ENCODE measurements at places on chromosomes 4 and X. TPM values are rescaled to one million over a fixed set of nuclear protein-coding genes. Genes with fewer than 3 reads are reported as not detected.

Gene CPE
- 207 TPM for polyA plus RNA-seq

Gene CTAG2
- polyA plus RNA-seq: 1.0 TPM

- no peaks in the 10 kb centered on the region for H3K4me1 ChIP-seq
- no peak for DNase-seq
- no peak overlapping the region for H3K4me3 ChIP-seq
- H3K27me3 ChIP-seq: no peaks in the 10 kb centered on the region
- no peaks in the 10 kb centered on the region for H3K36me3 ChIP-seq
Measured at GRCh38 chr4:112938461-112939058, 110.9 kb upstream of the ANK2 start.

Gene UFSP2
- polyA plus RNA-seq: 37.0 TPM

- DNase-seq: no peak
- H3K4me3 ChIP-seq: no peak overlapping the region
- no peaks in the 10 kb centered on the region for H3K36me3 ChIP-seq
- no peaks in the 10 kb centered on the region for H3K27me3 ChIP-seq
- H3K27ac ChIP-seq: no peak overlapping the region
- H3K4me1 ChIP-seq: no peaks in the 10 kb centered on the region
Measured at GRCh38 chr4:26192899-26193869, 127.6 kb upstream of the RBPJ start.

Gene COL25A1
- polyA plus RNA-seq: 1.4 TPM

Gene JCHAIN
- polyA plus RNA-seq: 93.0 TPM

Gene MAB21L2
- polyA plus RNA-seq: 0.10 TPM

Gene TBC1D8B
- 4.6 TPM for polyA plus RNA-seq

DNA sequence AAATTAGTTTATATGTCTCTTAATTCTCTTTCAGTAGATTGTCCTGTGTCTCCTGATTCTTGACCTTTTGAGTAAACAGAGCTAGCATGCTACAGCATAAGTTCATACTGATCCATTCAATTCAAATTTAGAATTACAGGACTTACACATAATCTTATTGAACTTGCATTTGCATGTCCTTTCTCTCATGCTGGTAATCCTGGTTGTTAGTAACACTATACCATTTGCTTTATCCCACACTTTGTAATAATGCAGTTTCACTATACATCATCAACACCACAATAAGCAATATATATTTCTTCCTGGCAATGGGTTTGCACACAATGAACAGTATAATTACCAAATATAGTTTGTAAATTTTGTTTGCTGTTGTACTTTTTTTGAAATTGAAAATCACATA, 937.2 kb upstream of the GRID2 start:
- H3K4me3 ChIP-seq: no peak overlapping the region
- H3K4me1 ChIP-seq: no peaks in the 10 kb centered on the region
- H3K27me3 ChIP-seq: no peaks in the 10 kb centered on the region
- no peak overlapping the region for H3K27ac ChIP-seq
- DNase-seq: no peak

DNA sequence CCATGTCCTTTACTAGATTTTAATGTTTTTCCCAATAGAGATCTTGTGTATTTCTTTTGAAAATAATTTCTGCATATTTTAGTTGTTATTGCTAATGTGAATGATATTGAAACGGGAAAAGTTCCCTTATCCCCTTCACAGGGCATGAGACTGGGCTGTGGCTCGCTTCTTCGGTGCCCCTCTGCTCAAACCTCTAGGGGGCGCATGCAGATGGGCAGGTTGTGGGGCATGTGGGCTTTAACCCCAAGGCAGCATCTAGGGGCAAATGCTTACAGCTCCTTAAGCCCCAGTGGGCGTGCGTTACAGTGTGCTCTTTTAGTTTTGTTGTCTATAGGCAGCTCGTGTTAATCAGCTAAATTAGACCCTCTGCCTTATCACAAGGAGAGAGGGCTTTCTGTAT, 194.7 kb downstream of the OPHN1 start:
- no peaks in the 10 kb centered on the region for H3K36me3 ChIP-seq
- H3K4me1 ChIP-seq: no peaks in the 10 kb centered on the region
- no peaks in the 10 kb centered on the region for H3K27me3 ChIP-seq
- H3K27ac ChIP-seq: no peak overlapping the region

GRCh38 chr4:135949931-135950330, 1582.4 kb downstream of the PCDH18 start:
- no peaks in the 10 kb centered on the region for H3K4me1 ChIP-seq
- no peaks in the 10 kb centered on the region for H3K27me3 ChIP-seq
- H3K36me3 ChIP-seq: no peaks in the 10 kb centered on the region
- no peak for DNase-seq

Measured in ovary (tissue), 10 donors.